ENCODE measurements at places on chromosomes 3 and 15.

- DNase-seq: peak; percentile 56
These were observed 61.9 kb downstream of the VGLL3 start for GRCh38 chr3:86929046-86929445.

- no peak for DNase-seq
These were observed 29.3 kb downstream of the RIOX2 start for GRCh38 chr3:97942801-97943546.

GRCh38 chr3:188431553-188431952 lies 277.6 kb downstream of the LPP start:
- peak; percentile 93 for DNase-seq

- DNase-seq: peak; percentile 53
These were observed 6.3 kb upstream of the SCN5A start for GRCh38 chr3:38655708-38656300.

- no peak for DNase-seq
These were observed 22.6 kb upstream of the HDGFL3 start for GRCh38 chr15:83230242-83230641.

DNA sequence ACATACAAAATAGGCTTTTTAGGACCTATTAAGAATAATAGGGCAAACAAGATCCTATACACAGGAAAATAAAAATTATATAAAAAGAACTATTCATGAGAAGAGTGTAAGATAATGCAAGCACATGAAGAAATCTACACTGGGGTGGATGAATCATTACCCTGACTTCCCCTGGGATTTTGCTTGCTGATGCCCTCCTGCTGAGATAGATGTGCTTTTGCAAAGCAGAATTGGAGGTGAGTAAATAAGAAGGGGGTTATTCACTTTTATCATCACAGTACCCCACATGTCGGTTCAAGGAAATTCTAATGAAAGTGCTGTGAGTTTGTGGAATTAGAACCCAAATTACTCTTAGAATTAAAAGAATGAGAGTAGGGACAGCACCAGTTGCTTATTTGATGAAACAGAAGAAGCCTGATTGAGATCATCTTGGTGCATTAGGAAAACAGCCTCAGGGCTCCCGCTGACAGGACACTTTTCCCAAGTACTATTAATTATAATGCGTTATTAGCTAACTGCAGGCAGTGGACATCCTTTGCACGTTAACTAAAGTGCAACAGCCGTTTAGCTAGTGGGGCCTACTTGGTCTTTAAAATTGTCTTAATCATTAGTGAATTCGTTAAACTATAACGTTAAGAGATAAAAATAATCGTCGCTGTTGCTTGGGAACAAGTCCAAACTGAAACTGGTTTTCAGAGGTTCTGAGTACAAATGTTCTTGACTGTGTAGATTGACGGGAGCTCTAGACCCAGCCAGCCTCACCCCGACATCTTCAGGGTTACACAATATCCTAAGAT lies 48.4 kb downstream of the SLC2A2 start:
- peak; percentile 27 for DNase-seq

GRCh38 chr3:49842843-49843517 lies 13.4 kb downstream of the TRAIP start:
- DNase-seq: no peak

DNA sequence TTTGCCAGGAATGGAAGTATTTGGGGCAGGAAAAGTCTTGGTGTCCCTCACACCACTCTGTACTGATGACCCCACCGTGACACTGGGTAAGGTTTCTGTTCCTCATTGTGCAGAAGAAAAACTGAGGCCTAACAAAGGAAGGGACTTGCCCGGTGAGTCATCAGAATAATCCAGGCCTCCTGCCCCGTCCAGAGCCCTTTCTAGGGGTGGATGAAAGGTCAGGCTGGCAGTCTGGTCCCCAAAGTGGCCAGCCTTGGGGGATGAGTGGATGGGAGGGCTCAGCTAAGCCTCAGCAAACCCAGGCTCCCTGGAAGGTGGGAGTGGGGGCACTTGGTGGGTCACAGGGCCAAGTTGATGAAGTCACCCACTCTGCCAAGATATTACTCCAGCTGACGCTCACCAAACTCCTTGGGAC lies 2.3 kb upstream of the DNAH1 start:
- peak; percentile 45 for DNase-seq

DNA sequence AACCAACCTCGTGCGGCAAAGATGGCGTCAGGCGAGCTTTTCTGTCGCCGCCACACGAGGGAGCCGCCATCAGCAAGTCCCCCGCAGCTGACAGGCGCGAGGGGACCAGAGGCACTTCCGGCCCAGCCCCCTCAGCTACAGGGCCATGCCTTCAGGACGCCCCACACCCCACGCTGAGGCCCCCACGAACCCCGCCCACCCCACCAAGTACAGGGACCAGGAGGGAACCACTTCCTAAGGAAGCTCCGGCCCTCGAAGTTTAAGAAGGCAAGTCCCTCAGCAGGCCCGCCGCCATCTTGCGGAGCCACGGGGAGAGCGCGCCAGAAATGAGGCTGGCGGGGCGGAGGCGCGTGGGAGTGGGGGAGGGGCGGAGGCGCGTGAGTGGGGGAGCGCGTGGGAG lies 790 bp downstream of the DAZL start:
- no peak for DNase-seq

- DNase-seq: no peak
These were observed 20.6 kb downstream of the FAN1 start for GRCh38 chr15:30924353-30924752.

DNA sequence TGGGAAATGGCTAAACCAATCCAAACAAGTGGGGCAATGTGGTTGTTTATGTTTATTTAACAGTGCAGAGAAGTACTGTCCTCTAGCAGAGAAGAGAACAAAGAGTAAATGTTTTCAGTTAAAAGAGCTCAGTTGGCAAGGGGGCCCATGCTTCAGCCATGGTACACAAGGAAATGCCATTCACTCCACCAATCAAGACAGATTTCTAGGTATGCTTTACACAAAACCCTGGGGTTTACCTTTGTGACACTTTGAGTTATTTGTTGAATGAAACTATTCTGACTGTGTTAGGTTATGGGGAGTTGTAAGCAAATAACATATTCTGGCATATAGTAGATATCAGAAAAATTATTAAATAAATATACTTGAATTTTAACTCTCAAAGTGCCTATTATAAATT lies 228.5 kb upstream of the MME start:
- DNase-seq: no peak

GRCh38 chr3:3232251-3232650 lies 52.8 kb upstream of the CRBN start:
- no peak for DNase-seq

GRCh38 chr3:100429187-100429716 lies 27.9 kb downstream of the LNP1 start:
- DNase-seq: no peak

DNA sequence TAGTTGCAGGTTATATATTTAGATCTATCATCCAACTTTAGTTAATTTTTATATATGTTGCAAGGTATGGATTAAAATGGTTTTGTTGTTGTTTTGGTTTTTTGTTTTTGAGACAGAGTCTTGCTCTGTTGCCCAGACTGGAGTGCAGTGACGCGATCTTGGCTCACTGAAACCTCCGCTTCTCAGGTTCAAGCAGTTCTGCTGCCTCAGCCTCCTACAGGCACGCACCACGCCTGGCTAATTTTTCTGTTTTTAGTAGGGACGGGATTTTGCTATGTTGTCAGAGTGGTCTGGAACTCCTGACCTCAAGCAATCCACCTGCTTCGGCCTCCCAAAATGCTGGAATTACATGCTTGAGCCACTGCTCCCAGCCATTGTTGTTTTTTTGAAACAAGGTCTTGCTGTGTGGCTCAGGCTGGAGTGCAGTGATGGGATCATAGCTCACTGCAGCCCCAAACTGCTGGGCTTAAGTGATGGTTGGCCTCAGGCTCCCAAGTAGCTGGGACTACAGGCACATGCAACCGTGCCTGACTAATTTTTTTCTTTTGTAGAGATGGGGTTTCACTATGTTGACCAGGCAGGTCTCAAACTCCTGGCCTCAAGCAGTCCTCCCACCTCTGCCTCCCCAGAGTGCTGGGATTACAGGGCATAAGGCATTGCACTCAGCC lies 92.0 kb downstream of the ZNF609 start:
- no peak for DNase-seq

DNA sequence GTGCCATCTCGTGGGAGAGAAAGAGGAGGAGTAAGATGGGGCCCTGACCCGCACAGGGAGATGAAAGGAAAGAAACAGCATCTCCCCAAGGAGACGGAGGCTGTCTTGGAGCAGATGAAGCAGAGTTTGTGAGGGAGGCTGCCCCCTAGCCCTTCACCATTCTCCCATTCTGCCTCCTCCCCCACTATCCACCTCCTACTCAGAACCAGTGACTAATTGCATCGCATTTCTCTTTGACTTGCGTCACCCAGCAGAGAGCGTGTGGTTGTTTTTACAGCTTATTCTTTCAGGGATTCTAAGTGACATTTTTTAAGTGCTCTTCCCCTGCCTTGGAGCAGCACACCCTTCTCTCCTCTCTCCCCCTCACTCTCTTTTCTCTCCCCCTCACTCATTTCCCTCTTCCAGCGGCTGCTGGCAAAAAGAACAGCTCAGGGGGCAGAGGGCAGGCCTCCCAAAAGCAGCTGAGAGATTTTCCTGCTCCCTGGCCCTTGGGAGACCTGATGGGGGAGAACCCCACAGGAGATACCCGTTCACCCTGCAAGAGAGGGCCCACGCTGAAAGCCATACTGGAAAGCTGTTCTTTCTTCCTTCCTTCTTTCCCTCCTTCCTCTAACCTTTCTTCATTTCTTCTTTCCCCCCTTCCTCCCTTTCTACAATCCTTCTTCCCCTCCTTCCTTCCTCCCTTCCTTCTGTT lies 91.8 kb downstream of the MRPL46 start:
- peak; percentile 13 for DNase-seq

- no peak for DNase-seq
These were observed 398.9 kb upstream of the THBS1 start for GRCh38 chr15:39181940-39182339.

DNA sequence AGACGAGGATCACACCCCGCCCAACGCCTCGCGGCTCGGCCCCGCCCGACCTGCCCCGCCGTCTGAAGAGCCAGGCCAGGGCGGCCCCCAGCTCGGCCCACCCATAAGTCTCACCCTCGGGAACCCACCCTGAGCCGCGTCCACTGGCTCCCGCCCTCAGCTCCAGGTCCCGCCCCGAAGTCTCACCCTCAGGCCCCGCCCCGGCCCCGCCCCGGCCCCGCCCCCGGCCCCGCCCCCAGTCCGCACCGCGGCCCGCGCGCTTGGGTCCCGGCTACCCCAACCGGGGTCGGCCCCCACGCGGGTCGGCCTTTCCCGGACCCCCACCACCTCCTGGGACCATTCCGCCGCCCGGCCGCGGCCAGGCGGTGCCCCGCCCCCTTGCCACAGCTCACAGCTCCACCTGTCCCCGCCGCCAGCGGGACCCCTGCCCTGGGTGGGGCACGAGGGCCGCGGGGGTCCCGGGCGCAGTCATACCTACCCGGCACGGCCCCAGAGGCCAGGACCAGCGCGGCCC lies 489 bp downstream of the CSPG5 start:
- DNase-seq: no peak

DNA sequence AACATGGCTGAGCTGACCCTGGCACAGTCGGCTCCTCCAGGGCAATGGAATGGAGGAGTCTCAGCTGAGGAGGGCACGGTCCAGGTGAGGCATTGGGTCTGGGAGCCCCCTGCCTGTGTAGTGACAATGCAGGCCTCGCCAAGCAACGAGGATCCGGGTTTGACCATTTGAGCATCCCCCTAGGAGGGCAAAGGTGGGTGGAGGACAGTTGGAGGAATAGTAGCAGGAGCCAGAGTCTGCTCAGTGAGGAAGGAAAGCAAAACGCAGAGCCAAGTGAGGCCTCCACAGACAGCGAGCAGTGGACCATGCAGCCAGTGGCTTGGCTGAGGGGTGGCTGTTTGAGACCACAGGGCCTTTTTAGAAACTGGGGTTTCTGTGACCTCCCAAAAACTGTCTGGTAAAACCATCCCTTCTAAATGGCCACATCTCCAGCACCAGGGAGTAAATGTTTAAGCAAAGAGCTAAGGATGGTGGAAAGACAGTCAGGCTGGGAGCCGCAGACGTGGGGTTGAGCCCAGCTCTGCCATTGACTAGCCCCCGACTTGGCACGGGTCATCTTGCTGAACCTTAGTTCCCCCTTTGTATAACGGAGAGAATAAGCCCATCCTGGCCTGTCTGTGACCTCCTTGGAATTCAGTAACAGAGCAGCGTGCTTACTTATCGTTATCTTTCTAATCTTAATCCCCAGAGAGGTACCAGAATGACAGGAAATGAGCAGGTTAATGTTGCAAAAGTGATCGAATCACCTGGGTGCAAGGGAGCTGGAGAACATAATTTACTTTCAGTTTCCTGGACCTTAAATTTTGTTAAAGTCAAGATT lies 46.8 kb downstream of the CMTM6 start:
- DNase-seq: no peak

GRCh38 chr3:168844894-168845482 lies 749.3 kb upstream of the GOLIM4 start:
- no peak for DNase-seq

- no peak for DNase-seq
These were observed 221.8 kb downstream of the FEZF2 start for GRCh38 chr3:62151591-62151990.

DNA sequence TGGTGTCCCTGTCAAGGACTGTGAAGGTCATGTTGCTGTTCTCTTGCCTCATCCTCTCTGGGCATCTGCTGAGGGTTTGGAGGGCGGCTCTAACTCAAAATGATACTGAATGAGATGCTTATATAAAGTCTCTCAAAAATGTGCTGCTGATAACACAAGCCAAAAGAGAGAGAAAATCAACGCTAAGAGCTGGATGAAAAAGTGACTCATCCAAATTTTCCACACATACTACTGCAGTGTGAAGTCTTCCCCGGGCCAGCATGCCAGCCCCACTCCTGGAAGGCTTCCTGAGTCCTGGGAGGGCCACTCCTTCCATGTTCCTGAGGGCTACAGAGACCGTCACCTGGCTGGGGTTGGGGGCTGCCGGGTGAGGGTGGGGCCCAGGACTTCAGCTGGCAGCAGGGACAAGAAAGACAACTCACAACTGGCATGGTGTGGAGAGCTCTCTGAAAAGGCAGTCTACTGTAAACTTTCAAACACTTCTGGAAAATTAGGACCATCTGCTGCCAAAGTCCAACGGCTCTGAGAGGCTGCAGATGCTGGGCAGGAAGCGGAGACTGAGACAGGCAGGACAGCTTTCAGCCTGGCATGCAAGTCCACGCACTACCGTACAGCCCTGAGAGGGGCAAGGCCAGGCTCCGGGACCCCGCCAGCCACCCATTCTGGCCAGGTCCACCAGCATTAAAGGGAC lies 200.3 kb downstream of the ADAMTS17 start:
- no peak for DNase-seq

GRCh38 chr15:85139391-85139790 lies 157.7 kb downstream of the PDE8A start:
- DNase-seq: no peak

Measured in MCF 10A (cell line).